ENCODE measurements at places on chromosomes 1 and 21. TPM values are rescaled to one million over a fixed set of nuclear protein-coding genes. Genes with fewer than 3 reads are reported as not detected.

GRCh38 chr1:103561643-103562395 is 9.6 kb upstream of the AMY2B start:
- DNase-seq: no peak

DNA sequence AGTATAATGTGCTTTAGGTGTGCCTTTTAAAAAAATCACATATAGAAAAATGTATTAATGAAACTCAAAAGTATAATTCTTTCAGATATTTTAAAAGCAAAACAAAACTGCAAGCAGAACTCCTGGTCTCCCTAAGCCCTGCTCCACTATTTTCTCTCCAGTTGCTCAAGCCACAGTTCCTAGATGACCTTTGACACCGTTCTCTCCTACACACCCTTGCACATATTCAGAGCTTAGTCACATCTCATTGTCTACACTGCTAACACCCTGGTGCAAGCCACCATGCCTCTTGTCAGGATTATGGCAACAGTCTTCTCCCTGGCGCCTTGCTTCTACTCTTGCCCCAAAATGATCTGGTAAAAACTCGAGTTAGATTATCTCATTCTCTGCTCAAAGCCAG is 50.2 kb upstream of the ROR1 start:
- no peak for DNase-seq

- DNase-seq: no peak
Measured at GRCh38 chr21:38323721-38324531, 67.1 kb downstream of the KCNJ15 start.

DNA sequence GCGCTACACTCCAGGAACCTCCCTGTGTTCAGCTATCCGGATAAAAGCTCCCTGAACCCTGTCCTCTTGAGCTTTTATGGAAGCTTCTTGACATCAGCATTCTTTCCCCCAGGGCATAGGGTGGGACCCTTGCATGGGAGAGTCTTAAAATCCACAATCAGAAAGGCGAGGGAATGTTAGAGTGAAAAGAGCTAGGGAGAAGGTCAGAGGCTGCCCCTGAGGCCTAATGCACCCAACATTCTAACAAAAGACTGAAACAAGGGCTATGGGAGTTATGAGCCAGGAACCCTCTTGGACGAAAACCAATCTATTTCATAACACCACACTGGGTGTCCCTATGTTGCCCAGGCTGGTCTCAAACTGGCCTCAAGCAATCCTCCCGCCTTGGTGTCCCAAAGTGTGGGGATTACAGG is 36.7 kb downstream of the NEK2 start:
- no peak for DNase-seq

DNA sequence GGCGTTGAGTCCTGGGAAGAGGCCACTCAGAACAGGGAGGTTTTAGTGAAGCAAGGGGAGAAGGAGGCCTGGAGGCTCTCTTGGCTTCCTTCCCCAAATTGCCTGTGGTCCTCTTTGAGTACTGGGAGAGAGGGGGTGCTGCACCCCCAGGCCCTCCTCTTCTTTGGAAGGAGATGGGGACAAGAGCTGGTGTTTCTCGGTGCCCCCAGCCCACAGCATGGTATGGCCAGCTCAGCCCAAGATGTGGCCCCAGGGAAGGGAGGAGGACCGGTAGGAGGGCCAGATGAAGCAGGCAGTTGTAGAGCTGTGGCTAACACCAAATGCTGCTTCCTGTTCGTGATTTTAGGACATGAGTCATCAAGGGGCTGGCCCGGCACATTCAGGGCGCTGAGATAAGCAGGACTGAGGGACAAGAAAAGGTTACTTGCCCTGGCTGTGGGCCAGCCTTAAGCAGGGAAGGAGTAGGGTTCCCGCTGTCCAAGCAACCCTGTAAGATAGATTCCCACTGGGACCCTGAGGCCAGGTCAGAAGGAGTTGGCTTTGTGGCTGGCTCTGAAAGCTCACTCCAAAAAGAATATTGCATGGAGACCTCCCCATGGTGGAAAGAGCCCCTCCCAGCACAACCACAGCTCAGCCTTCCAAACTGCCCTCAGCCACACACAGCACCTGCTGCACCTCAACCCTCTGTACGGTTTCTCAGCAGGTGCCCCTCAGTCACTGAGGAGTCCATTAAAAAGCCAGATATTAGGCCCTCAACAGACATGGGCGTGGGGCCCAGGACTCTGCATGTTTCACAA is 4.9 kb upstream of the TNFRSF1B start:
- DNase-seq: no peak

DNA sequence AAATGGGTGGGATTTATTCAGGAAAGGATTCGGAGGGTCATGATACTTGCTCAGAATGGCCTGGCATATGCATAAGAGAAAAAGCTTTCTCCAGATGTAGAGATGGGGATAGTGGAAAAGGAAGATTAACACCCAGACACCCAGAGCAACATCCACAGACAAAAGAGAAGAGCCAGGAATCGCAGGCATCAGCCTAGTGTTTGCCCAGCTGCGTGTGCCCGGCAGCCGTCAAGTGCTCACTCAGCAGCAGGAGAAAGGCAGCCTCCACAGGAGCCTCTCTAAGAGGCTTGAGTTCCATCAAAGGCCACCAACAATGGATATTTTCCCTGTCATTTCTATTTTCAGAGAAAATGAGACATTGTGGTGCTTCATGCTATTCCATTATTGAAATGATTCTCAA is 54.7 kb downstream of the NTPCR start:
- no peak for DNase-seq

GRCh38 chr1:23763041-23763577 is 15.1 kb upstream of the PITHD1 start:
- DNase-seq: no peak

EXO1 gene
- not detected for total RNA-seq

ANGPTL3 gene
- not detected for total RNA-seq

DNA sequence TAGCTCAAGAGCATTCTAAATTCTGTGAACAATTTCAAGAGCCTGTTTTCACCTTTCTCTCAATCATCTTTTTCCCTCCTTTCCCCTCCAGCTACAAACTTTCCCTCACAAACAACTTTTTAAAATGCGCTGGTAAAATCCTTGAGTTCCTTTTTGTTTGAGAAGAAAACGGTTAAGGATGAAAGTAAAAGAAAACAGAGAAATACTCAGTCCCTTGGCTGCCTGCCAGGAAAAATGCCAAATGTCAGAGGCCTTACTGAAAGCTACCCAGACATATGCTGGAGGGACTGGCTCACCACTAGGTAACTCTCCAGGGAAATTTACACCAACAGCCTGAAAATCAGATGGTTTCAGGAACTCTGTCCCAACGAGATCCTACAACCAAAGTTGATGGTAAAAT is 11.0 kb upstream of the SERBP1 start:
- DNase-seq: no peak

GRCh38 chr1:171841931-171842761 is 848 bp downstream of the DNM3 start:
- DNase-seq: no peak

DNA sequence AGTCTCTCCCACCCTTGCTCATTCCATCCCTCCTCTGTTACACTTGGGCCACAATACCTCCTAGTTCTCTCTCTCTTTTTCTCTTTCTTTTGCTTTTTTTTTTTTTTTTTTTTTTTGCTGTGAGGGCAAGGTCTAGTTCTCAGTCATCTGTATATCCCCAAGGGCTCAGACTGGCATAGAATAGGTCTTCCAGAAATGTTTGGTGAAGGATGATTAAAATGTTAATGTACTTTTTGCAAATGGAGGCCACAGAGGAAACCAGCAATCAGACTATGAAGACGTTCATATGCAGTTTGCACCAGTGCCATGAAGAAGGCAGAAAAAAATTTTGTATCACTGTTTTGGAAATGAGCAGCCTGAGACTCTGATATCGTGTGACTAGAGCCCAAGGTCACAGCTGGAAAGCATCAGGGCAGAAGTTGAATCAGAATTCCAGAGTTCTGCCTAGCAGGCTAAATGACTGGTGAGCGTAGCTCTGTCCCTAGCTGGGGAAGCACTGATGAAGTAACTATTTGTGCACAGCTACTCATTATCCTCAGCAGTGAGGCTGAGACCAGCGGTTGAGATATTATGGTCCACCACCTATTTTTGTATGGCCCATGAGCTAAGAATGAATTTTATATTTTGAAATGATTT is 186.5 kb downstream of the TGFBR3 start:
- no peak for DNase-seq

GRCh38 chr1:245896258-245896657 is 610.8 kb downstream of the SMYD3 start:
- DNase-seq: no peak

- DNase-seq: no peak
Measured at GRCh38 chr21:41768437-41769042, 1.7 kb upstream of the RIPK4 start.

TCEA3 gene
- total RNA-seq: 8.5 TPM

- DNase-seq: no peak
Measured at GRCh38 chr1:154445040-154445472, 39.9 kb downstream of the IL6R start.

DNA sequence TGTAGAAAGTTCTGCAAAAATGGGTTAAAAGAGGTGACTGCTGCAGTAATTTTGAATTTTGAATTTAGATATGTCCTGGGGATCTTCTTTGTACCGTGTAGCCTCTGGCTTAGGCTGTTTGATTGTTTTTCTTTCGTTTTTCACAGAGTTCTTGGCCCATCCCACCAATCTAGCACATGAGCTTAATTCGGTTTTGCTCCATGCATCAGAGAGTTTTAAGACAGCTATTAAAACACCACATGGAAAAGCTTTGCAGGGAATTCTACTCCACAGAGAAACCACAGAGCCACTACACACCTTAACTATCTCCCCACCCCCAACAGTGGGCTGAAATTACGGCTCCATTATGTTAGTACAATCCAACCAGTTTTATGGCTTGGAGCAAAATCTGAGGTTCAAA is 25.5 kb downstream of the SPAG17 start:
- DNase-seq: no peak

DNA sequence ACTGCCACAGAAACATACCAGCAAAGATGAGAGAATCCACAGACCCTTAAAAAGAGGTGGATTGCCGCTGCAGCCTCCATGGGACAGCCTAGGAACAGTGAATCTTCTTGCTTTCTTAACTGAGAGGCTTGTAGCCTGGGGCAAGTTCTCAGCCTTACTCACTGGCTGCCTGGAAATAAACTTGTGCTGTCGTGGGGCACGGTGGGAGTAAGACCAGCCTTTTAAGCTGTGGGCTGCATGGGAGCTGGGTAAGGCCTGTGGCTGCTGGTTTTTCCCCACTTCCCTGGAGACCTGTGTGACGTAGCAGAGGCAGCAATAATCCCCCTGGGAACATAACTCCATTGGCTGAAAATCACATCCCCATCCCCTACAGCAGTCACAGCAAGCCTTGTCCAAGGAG is 30.8 kb downstream of the CD2 start:
- DNase-seq: no peak

GRCh38 chr1:3209201-3209600 is 140.2 kb downstream of the PRDM16 start:
- no peak for DNase-seq

DNA sequence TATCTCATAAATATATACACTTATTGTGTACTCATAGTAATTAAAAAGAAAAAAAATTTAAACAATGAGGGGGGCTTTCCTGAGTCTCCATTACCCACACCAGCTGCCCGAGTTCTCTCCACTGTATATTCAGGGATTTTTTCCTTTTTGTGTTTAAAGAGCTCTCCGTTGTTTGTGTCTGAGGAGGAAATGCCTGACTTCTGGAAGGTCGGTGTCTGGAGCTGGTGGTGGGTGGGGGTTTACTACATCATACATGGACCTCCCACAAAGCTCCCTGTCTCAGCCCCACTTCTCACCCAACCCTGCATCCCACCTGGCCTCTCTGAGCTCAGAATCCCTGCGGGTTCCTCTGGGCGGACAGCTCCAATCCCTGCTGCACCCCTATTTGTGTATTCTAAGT is 64.1 kb upstream of the ETV3 start:
- no peak for DNase-seq

- no peak for DNase-seq
Measured at GRCh38 chr1:26220199-26220912, 13.6 kb upstream of the CEP85 start.

CAMK2N1 gene
- total RNA-seq: 26.9 TPM

DNA sequence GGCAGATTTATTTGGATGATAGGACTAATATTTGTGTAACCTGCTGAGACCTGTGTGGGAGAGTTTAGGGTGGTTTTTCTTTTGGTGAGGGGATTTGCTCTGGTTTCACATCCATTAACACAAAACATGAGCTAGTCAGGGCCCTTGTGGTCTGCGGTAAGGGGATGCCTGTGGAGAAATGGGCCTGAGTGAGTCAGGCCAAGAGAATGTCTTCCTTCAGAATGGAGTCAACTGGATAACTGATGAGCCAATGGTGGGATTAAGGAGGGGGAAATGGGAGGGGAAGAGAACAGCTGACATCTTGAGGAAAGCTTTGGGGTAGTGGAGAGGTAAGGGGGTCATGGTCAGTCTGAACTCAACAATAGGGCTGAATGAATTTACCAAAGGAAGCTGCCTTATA is 13.9 kb downstream of the WNT2B start:
- no peak for DNase-seq

ECM1 gene
- 10.2 TPM for total RNA-seq

DNA sequence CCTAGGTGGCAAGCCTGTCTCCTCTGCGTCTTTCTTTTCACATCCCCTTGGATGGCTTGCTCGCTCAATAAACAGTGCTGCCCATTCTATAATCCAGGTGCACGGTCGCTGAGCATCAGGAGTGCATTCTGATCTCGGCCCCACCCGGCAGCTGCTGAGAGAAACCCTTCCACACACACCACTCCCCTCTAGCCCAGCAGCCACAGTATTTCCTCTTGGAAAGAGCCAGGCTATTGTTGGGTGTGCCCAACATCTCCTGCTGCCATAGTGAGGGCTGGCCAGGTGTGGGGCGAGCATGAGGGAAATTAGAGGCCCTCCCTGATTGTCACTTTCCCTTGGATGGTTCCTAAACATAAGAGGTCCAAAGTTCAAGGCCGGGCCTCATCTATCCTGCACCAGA is 24.7 kb downstream of the GPA33 start:
- no peak for DNase-seq

DNA sequence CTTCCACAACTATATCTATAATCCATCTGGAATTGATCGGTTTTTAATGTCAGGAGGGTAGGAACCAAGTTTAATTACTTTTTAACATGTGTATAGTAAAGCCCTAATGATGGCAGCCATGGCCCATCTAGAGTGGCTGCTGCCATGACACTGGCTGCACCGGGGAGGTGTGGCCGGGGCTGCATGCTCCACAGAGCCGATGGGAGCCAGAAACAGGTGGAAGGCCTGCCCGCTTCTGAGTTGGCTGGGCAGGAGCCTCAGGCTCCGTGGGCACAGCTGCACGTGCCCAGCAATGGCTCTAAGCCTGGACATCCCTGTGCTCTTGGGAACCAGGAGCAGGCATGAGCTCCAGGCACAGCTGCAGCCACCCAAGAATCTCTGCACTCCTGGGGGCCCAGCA is 73.0 kb downstream of the GBP6 start:
- DNase-seq: no peak

DNA sequence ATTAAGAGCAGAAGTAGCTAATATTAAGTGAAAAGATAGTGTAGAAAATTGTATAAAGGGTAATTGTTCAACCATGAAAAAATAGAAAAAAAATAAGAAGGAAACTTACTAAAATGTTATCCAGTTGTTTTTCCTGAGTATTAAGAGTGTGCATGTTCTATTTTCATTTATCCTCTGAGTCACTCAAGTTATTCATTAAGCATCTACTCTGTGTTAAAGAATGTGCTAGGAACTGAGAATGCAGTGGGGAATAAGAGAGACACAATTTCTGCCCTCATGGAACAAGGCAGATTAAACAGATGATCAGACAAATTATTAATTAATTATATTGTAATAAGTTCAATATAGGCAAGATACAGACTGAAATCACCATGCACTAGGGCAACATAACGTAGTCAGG is 10.8 kb upstream of the PIGK start:
- DNase-seq: no peak

MSH4 gene
- 0.88 TPM for total RNA-seq

GRCh38 chr21:33076600-33077329 is 6.8 kb downstream of the OLIG1 start:
- no peak for DNase-seq
